GM12878 (cell line): ENCODE measurements at places on chromosomes 3 and 15.

DNA sequence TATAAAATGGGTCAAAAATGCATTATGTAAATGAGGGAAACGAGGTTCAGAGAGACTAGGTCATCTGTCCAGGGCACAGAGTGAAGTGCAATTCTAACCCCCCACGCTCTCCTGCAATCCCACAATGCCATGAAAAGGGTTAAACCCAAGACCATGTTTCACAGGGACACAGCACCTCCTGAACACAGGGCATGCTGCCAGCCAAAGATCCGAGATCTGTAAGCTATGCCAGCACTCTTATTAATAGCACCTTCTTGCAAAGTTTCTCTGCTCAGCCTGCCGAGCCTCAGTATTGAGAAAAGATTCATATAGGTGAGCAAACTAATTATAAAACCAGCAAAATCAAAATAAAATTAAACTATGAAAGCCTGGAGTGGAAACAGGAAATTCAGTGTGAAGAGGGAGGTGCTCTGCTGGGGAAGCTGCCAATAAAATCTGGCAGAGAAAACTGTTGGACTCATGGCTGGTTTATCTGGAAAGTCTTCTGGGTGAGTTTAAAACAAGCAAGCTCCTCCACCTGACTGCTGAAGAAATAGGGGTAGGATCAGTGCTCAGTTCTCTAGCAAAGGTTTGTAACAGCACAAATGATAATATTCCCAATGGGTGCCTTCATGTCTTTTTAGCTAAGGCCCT is 50.3 kb downstream of the LRIG1 start:
- DNase-seq: no peak

- DNase-seq: no peak
Measured at GRCh38 chr15:67050522-67051087, 14.8 kb upstream of the SMAD3 start.

DNA sequence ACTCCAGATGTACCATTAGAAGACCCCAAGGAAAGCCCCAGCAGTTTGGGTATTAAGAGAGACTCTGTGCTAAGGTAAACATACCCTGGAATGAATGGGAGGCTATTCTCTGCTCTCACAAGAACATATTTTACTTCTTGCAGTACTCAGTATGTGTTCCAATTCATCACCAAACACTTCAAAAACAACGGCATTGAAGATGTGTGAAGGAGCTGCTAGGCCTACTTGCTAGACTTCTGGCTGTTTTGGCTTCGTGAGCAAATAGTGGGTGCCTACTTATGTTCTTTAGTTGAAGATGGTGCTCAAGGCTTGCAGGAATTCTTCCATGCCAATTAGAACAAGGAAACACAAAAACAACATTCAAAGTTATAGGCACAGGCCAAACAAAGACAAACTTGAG is 514.5 kb downstream of the ROBO1 start:
- no peak for DNase-seq

DNA sequence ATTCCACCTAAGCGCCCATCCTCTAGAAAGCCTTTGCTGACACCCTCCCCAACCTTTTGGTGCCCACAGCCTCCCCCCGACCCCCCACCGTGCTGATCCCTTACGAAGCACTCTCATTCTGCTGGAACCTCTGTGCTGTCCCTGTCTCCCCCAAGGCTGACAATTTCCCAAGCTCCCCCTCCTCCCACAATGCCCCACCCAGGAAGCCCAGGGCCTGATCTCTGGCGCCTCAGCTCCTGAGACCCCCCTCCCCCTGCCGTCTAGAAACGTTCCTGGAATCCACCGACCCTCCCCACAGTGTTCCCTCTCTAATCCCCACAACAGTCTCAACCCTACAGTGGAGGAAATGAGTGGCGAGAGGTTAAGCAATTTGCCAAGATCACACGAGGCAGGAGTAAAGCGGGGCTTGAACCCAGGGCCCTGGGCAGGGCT is 18.3 kb downstream of the MYL3 start:
- no peak for DNase-seq

- DNase-seq: no peak
Measured at GRCh38 chr3:69354948-69355347, 30.9 kb downstream of the FRMD4B start.

DNA sequence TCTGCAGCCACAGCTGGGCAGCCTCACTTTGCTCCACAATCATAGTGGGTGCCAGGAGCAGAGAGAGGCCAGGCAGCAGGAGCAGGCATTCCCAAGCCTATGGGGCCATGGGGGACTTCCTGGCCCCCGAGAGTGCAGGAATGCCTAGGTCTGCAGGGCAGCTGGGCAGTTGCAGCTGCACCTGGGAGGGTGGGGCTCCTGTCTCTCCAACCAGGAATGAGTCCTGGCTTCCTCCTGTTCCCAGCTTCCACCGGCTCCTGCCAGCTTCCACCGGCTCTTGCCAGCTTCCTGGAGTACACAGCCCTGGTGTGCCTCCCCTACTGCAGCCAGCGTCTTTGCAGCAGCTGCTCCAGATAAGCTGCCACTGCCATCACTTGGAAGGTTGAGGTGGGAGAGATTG is 86.3 kb upstream of the CDV3 start:
- DNase-seq: no peak

GRCh38 chr3:154334973-154335420 is 10.7 kb upstream of the DHX36 start:
- DNase-seq: no peak

DNA sequence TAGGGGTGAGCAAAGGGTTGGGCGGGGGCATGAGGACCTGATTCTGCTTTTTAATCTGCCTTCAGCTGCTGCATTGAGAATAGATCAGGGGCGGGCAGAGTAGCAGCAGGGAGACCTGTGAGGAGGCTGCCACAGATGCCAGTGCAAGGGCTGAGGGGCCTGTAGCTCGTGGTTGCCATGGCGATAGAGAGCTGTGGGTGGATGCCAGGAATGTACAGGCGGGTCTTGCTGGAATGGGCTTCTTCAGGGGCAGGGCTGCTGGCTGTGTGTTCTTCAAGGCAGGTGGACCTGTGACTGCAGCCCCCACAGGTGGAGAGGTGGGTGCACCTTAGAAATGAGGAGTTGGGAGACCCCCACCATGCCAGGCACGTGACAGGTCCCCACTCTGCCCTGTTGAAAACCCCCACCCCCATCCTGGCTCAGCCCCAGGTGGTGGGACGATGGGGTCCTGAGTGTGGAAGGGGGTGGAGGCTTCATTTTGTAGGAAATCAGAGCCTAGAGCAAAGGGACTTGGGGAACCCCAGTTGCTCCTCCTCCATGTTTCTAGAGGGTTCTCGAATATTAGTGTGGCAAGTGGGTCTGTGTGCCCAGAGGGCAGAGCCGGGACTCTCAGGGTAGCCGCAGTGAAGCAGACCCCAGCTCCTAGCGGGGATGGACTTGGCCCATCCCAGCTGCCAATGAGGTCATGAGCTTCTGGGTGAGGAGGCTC is 38.3 kb downstream of the SLC6A6 start:
- no peak for DNase-seq

GRCh38 chr15:98347001-98347400 is 301.3 kb upstream of the IGF1R start:
- DNase-seq: no peak
